ENCODE measurements at places on chromosomes 3 and 15.

- no peak for DNase-seq
Measured at GRCh38 chr3:138359148-138359918, 11.0 kb downstream of the MRAS start.

DNA sequence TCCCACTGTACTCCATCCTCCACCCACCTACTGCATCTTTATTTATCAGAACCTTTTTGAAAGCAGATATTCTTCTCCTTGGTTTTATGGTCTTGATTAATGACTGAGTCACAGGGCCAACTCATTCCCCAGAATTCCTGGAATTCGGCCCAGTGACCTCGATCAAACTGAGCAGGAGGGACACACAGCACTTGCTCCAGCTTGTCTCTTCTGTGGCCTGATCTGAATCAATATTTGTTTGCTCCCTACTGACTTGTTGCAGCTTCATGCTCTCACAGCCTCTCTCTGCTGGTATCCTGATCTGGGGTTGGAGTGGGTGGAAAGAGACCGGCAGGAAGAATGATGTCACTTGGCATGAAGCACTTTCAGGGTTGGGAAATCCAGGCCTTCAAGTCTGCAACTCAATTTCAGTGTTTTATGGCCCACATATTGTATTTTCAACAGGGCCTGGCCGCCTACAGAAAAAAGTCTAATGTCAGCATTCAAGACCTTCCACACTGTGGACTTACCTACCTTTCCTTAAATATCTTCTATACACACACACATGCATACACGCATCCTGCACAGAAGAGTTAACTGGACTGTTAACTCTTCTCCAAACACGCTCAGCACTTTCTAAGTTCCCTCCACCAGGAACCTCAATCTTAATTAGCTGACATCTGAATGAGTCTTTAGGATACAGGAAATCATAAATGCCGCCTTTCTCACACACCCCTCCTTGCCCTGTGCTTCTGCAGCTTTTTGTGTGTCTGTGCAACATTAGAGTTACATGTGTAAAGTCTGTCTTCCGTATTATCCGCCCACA is 4.6 kb downstream of the ANXA2 start:
- DNase-seq, result peak; percentile 86

DNA sequence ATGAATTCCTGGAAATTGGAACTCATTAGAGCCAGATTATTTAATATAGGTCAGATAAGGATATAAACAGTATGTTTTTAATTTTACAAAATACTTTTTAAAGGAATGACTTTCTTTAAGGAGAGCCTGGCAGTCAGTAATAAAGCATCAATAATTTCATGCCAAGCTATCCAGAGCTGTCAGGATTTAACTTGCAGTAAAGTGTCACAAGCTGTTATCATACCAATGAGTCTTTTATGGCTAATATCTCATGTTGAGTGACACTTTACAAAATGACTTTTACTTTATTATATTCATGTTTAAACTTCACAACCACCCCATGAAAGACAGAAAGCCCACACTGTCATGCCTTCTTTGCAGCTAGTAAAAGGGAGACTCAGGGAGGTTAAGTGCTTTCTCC is 72.9 kb upstream of the C3orf49 start:
- DNase-seq, result no peak

GRCh38 chr3:9308298-9308990 is 54.4 kb upstream of the THUMPD3 start:
- no peak for DNase-seq

DNA sequence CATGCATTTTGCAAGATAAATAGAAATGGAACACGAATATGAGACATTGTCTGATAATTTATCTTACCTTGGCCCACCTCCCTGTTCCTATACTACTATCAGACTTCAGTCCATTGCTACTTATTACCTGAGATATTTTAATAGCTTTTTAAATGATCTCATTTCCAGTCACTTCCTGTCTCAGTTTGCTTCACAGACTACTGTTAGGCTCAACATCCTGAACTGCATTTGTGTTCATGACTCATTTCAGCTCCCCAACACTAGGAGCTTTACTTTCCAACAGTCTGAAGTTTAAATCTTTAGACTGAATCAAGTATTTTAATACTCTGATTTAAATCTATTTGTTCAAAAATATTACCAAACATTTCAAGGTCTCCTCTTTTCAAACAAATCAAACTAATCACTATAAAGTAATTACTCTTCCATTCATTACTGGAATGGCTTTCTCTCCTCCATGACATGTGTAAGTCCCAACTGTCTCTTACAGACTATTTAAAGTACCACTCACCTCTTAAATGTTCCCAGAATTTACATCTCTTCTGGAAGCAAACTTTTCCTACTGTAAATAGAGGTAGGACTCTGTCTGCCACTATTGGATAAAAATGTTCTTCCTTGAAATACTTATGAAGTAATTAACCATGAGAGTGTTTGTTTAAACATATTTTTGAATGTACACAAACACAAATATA is 1277.6 kb downstream of the ZPLD1 start:
- DNase-seq, result no peak

Data from aorta (tissue), 5 donors.